T-cell (primary cell): ENCODE measurements at places on chromosomes 16 and 17.
A peak's percentile ranks its signal among the peaks of the same experiment; 100 is the strongest.

GRCh38 chr17:20200016-20200795, 191.0 kb downstream of the SPECC1 start:
- no peak for DNase-seq

GRCh38 chr16:13793841-13794409, 126.0 kb upstream of the ERCC4 start:
- no peak for DNase-seq

DNA sequence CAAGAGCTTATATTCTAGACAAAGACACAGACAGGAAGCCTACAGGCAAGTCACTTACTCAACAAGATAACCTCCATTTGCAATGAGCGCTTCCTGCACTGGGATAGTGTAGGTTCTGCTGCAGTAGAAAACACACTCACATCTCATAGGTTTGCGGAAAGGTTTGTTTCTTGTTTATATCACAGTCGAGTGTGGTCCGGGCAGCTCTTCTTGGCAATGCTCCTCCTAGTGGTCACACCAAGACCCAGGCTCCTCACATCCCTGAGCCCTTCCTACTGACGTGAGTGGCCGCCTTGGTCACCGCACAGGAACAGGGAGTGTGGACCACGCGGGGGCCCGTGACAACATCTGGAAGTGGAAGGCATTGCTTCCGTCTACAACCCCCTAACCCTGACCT, 48.0 kb upstream of the RBFOX3 start:
- DNase-seq: no peak

GRCh38 chr17:7204828-7205461, 14.7 kb downstream of the DLG4 start:
- DNase-seq: peak; percentile 97

DNA sequence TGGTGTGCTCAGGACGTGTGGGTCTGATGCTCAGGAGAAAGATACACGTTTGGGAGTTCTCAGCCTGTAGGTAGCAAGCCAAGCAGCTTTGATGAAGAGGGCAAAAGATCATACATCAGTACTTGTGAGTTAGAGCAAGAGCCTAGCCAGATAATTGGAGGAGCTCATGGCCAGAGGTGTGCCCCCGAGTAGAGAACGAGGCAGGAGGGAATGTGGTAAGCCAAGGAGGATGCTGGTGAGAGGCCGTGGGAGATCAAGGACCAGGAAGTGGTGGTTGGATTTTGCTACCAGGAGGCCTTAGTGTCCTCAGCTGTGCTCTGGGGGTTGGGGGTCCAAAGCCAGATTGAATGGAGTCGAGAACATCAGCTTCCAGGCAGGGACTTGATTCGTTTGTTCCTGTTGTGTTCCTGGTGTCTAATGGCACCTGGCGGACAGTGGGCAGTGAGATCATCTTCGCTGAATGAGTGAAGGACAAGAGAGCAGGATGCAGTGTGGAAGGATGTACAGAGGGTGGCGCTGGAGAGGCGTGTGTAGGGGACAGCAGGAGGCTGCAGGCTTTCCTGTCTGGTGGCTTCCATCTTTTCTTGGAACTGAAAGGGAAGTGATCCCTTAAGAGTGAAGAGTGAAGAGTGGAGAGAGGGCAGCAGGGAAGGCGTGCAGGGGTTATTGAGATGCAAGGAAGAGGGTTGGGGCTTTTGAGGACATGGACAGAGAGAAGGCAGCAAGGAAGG, 11.6 kb downstream of the FBXL19 start:
- no peak for DNase-seq

DNA sequence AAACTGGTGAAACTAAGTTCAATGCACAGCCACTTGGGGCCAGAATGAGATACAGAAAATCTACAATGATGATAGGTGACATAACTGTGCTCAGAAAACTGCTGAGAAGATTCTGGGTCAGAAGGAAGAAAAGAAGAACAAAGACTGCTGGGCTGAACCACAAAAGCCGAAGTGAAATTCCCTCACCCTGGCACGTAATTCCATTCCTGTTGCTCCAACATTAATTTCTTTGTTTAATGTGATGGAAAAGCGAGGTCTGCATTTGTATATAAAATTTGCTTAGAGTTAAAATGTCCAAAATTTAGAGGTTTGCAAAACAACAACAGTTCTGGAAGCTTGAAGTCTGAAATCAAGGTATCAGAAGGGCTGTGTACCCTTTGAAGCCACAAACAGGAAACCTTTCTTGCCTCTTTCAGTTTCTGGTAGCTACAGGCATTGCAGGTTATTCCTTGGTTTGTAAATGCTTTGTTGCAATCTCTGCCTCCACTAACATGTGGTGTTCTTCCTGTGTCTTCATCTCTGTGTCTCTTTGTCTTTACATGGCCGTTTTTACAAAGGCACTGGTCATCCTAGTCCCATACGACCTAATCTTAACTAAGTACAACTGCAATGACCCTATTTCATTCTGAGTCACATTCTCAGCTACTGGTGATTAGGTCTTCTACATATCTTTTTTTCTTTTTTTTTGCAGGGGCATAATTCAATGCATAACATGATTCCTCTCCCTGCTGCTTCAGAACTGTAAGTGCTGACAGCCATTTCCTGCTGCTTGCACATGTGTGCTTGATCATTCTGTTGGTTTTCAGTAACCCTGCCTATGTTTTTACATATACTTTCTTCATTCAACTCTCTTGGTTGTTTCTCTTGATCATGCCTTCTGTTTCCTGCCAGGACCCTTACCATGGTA, 603.0 kb upstream of the CDH8 start:
- DNase-seq: no peak

DNA sequence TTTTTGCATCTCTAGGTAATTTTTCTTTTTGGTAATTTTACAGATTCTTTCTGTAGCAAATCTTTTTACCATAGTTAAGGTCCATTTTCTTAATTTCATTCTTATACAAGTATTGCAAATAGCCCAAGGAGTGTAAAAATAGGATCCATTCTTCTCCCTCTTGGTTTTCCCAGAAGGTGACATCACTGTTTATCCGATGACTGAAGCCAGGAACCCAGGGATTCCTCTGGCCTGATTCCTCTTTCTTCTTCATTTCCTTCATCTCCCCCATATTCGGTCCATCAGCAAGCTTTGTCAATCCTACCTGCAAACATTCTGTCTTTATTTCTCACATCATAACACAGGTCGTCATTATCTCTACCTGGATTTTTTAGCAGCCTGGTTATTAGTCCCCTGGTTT, 5.3 kb downstream of the RBBP6 start:
- DNase-seq: no peak

DNA sequence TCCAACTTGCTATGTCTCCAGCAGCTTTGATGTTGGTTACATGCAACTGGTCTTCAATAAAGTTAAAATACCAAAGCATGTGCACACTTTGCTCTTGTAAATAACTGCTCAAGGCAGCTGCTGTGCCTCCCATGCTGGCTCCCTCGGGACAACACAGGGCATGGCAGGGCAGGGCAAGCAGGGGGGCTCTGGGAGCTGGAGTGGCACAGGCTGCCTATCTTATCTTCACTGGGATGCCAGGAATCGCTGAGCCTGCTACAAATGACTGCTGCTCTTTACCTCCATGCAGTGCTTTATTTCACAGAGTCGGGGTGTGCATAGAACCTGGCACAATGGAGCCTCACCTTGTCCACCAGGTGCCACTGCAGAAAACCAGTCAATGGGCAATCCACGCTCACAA, 21.8 kb downstream of the PEMT start:
- no peak for DNase-seq

DNA sequence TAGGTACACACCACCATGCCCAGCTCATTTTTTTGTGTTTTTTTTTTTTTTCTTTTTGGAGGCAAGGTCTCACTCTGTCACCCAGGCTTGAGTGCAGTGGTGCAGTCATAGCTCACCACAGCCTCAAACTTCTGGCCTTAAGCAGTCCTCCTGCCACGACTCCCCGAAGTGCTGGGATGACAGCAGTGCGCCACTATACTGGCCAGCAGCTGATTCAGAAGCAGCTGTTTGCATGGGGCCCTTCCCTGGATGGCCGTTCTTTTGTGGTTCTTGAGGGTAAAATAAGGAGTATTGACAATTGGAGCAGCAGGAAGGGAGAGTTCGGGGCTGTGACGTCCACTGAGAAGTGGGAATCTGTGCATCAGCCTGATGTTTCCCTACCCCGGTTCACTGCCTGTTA, 41.6 kb downstream of the KIAA0513 start:
- DNase-seq: no peak

GRCh38 chr16:14635395-14636165, 2.8 kb downstream of the BFAR start:
- no peak for DNase-seq

DNA sequence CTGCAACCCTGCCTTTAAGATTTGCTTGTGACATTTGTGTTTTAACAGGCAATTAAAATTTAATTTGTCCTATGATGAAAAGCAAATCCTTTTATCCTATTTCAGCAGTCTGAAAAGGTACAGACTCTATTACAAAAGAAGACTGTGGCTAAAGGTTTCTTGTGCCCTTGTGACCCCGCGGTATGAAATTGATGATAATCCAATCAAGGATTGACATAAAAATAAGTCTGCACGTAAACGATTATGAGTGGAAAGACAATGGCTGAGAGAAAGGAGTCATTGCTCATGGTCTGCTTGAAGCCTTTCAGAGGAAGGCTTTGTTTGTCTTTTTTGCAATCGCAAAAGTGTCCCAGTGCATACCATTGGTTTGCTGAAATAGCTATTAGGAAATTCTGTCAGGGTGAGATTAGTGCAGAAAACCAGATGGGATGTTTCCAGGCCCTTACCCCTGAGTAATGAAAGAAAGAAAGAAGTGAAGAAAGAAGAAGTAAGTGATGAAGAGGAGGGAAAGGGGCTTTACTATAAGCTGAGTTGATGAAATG, 867.8 kb upstream of the CDH8 start:
- DNase-seq: no peak

DNA sequence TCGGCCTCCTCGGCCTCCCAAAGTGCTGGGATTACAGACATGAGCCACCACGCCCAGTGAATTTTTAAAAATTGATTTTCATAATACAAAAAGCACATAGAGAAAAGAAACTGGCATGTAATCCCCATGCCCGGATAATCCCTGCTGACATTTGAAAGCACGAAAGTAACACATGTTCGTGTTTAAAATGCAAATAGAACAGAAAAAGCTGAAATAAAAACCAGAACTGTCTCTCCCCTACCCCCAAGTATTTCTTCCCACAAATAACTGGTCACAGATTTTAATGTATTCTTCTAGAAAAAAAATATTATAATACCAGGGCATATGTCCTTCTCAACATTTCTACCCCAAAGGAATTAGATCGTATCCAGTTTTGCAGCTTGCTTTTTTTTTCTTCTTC, 222.9 kb downstream of the SLC39A11 start:
- no peak for DNase-seq

GRCh38 chr17:15436473-15437302, 30.7 kb downstream of the CDRT4 start:
- peak; percentile 4 for DNase-seq

DNA sequence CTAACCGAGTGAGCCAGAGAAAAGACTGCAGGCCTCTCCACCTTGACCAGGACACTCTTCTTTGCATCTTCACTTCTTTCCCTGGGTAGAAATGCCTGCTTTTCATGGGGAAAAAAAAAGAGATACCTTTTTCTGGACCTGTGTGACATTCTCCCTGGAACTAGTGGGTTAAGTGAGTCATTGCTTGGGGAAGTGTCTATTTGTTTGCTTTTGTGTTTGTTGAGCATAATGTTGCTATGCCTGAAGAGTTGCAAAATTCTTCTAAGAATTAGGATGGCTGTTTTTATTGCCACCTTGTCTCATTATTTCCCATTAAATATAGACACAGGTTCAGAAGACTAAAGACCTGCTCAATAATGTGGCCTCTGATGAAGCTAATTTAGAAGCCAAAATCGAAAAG, 18.8 kb downstream of the CLUAP1 start:
- no peak for DNase-seq

GRCh38 chr17:39777534-39778365, 40.0 kb downstream of the GRB7 start:
- no peak for DNase-seq

DNA sequence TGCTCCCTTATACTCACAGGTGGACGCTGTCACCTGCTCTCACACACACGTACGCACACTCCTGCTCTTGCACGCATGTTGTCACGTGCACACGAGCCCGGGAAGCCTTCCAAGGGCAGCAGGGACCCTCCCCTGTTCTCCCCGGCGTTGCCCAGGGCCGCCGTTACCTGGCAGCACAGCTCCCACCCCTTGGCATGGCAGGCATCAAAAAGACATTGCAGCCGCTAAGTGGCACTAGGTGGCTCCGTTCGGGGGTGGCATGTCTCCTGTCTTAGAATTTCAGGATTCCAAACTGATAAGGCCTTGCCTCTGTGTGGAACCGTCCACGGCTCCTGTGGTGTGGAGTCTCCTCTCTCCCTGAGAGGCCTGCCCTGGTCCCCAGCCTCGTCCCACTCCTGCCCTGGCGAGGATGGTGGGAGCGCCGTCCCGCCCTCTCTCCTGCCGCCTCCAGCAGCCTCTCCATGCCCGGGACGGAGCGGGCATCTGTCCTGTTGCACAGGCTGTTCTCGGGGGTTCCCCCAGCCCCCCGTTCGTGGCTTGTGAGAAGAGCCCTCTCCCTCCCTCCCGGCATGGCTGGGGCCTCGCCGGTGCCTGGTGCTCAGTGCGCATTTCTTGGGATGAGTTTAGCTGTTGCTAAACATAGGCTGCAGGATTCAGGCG, 126.7 kb upstream of the GSE1 start:
- no peak for DNase-seq
